ENCODE measurements at places on chromosomes 6 and 20. TPM values are rescaled to one million over a fixed set of nuclear protein-coding genes. Genes with fewer than 3 reads are reported as not detected.

Gene TBC1D32
- 7.9 TPM for total RNA-seq

Gene CFB
- total RNA-seq: 2.6 TPM

Gene WFDC5
- 4.1 TPM for total RNA-seq

Gene PRRC2A
- 21.1 TPM for total RNA-seq

Gene SMOC2
- total RNA-seq: 0.90 TPM

Gene KIAA1755
- total RNA-seq: not detected

Gene CLIC5
- not detected for total RNA-seq

Gene RBM39
- 322 TPM for total RNA-seq
